ENCODE measurements at places on chromosomes 5 and 9.

DNA sequence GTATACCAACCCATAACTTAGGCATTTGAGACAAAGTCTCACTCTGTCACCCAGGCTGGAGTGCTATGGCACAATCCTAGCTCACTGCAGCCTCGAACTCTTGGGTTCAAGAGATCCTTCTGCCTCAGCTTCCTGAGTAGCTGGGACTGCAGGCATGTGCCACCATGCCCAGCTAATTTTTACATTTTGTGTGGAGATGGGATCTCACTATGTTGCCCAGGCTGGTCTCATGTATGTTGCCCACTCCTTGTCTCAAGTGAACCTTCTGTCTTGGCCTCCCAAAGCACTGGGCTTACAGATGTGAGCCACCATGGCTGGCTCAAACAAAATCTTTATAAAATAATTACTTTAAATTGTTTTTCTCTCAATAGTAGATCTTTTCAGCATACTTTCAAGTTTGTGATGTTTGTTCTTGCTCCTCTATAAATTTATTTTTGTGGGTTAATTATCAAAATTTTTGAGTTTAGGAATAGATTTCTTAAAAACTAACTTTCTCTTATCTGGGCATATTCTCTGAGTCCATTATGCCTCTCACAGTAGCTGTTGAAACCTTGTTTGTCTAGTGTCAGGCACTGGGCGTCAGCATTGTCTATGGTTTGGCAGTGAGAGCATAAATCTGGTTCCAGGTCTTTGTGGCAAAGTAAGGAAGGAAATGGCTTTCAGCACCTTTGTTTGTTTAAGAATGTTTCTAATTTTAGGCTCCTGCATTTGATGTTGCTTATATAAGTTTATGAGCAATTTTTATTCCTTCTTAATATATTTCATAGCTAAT is 38.7 kb downstream of the NLN start:
- peak; percentile 33 for DNase-seq

DNA sequence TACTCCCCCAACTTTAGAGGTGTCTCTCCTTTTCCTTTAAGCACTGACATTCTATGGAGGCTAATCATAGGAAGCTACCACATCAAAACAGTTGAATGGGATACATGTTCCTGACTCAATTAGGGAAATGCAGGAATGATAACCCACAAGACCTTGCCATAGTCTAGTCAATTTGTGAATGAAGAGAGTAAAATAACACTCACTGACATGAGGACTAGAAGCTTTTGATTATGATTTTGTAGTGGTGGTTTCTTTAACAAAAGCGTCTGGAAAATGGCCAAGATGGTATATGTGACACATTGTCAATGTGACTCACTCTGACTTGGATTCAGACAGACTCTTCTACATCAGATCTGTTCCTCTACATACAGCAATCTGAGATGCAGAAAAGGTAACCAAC is 13.7 kb upstream of the PRELID2 start:
- peak; percentile 50 for DNase-seq

- DNase-seq, result no peak
Observed at GRCh38 chr9:82367016-82367415, 378.4 kb downstream of the SPATA31D1 start.

GRCh38 chr9:127504887-127505251 is 53.6 kb downstream of the LRSAM1 start:
- no peak for DNase-seq

DNA sequence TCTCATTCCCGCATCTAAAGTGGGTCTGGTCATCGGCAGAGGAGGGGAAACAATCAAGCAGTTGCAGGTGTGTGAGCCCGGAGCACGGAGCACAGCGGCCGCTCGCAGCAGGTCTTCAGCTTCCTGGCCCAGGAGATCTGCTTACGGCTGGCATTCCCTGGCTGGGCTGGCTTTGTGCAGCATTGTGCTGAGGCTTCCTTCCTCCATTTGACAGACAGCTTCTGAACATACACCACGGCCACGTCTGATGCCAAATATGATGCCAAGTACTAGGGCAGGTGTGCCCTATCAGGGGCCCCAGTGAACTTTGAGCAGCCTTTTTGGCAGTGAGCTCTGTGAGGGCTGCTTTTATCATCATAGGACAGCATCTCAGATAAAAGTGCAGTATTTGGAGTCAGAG is 37.1 kb downstream of the FUBP3 start:
- DNase-seq, result no peak

DNA sequence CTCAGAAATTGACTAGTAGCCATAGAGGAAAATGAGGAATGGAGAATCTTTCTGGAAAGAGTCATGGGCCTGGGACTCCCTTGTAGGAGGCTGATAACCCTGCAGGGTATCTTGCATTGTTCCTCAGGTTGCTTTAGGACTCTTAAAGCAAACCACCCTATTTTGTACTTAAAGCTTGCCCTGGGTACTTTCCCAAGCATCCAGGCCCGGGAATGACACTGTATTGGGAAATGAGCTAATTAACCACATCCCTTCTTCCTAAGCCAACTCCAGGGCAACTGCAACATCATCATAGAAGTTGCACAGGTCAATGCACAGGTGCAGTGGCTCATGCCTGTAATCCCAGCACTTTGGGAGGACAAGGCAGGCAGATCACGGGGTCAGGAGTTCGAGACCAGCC is 55.9 kb downstream of the UGCG start:
- DNase-seq, result no peak

DNA sequence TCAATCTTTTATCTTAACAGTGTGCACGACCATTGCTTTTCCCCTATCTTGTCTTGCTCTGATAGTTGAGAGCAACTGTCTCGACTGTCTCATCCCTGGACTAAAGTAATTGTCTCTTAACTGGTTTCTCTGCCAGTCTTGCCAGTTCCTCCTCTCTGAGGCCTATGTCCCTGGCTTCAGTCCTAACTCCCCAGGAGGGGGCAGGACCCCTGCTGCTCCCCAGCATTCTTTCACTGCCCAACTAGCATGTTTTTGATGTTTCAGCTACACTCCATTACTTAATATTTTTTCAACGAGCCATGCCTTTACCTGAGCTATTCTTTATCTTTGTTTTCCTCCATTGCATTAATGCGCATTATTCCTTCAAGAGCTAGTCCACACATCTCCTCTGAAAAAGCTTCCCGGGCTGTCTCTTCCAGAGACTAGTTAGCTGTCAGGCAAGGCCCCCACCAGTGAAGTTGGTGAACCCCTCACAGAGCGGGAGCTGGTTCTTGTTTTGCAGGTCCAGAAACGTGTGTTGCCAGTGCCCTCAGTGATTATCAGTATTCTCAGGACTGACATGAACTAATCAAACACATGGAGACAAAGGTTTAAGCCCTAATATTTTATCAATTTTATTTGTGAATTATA is 291.7 kb upstream of the KCNN2 start:
- no peak for DNase-seq

GRCh38 chr5:127586811-127587210 is 62.1 kb upstream of the CTXN3 start:
- no peak for DNase-seq

GRCh38 chr9:86535406-86535915 is 181.3 kb upstream of the TUT7 start:
- DNase-seq, result no peak

DNA sequence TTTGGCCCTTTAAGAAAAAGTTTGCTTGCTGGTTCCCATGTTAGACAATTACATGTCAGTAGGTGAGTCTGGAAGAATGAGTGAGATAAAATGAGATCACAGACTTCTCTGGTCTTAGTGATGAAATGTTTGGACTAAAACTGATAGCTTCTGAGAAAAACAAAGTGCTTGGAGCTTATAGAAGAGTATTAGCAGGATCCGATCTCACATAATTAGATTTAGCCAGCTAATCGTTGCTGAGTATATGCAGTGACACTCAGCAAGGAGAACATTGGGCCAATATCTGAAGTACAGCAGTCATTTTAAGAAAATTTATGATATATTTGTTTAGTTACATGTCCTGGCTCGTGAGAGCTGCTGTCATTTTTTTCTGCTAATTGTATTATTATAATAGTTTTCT is 135.8 kb downstream of the SNCAIP start:
- no peak for DNase-seq

DNA sequence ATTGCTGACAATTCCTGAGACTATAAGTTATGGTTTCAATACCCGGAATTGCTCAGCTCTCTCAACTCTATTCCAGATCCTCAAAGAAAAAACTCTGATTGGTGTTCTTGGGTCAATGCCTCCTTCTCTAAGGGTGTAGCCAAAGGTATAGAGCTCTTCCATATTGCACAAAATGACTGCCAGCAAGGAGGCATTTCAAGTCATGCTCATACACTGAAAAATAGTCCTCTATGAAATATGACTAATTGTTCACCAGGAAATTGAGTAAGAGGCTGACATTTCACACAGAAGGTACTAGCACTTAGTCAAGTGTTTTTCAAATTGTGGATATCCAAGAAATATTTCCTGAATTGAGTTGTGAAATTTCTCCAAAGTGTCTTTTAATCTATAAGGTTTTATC is 111.1 kb upstream of the KLF9 start:
- DNase-seq, result no peak

DNA sequence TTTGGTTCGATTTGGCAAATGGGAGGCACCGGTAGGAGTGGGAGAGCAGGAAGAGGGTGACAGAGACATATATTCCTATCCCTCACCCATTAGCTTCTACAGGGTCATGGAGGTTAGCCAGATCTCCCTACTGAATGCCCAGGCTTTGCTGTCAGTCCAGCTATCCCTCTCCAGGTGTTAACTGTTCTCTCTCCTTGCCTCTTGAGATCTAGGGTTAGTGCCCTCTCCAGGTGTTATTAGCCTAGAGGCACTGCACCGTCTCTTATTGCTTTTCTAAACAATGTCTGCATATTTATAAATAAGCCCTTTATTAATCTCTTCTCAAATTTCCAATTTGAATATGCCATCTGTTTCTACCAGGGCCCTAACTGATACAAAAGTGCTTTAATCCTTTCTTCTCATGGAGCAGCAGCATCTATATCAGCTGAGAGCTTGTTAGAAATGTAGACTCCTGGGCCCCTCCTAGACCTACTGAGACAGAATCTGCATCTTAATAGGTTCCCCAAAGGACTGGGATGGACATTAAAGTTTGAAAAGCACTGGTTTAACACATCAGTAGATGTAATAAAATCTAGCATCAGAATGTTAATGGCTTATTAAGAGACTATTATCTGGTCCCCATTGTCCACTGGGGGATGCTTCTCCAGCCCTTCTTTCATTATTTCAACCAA is 322.5 kb upstream of the SLC24A2 start:
- DNase-seq, result no peak

DNA sequence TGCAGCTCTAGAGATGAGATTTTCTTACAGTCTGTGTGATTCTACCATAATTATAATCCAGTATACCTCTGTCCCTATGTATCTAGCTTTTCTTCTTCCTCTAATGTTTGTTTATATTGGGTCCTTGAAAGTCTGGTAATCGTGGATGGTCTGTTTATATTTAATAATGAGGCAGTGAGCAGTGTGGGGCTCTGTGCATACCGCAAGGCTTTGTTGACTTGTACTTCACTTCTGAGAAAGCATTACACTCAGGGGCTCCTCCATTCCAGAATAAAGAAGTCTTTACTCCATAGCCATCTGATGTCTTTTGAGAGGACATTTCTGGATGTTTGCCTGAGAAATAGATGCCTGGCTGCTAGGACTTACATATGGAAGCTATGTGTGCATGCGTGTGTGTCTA is 4.5 kb upstream of the MPDZ start:
- DNase-seq, result peak; percentile 38

DNA sequence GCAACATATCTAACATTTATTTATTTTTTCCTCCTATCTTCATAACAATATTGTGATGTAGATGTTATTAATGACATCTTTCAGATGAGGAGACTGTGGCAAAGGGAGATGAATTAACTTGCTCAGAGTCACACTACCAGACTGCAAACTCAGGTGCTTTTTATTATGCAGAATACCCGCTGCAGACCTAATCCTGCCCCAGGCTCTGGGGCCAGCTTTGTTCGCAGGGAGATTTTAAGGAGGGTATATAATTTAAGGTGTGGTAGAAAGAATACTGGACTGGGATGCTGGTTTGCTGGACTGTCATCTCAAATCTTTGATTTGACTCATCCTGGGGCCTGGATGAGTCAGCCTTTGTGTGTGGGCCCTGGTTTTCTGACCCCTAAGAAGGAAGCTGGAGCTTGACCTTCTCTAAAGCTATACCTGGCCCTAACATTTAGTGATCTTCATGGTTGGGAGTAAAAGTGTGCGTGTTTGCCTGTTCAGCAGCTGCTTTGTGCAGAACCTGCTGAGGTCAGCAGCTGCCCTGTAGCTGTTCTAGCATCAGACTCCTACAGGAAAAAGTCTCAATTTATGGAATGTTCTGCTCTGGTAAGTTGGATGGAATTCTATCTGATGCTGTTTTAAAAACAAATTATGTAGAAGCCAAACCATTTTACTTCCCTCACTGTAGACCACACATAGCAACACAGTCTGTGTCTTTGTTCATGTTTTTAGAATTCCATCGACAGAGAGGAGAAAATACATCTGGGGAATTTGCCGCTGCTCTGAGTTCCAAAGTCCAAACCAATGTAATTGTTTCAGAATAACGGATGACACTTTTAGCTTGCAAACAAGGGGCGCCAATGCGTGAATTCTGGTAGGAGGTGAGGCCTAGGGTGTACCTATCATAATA is 4.5 kb downstream of the SLC36A1 start:
- peak; percentile 75 for DNase-seq

- DNase-seq, result peak; percentile 76
Observed at GRCh38 chr5:173789031-173789920, 98.9 kb upstream of the CPEB4 start.

DNA sequence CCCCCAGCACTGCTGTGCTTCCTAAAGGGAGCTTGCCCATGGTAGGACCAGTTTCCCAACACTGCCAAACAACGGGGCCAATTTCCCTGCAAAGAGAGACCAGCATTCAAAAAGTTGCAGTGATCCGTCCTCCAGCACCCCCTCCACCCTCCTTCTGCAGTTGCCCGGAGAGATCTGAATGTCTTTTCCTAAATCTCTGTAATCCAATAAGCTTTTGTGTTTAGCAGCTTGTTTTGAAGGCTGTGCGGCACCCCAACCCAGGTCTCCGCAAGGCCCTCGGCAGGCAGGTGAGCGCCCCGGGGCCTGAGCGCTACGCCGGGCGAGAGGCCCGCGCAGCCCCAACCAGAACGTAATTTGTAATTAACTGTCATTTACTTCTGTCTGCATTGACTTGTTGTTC is 366.9 kb upstream of the IRX2 start:
- DNase-seq, result no peak

- no peak for DNase-seq
Observed at GRCh38 chr9:89212171-89212570, 33.6 kb upstream of the SHC3 start.

DNA sequence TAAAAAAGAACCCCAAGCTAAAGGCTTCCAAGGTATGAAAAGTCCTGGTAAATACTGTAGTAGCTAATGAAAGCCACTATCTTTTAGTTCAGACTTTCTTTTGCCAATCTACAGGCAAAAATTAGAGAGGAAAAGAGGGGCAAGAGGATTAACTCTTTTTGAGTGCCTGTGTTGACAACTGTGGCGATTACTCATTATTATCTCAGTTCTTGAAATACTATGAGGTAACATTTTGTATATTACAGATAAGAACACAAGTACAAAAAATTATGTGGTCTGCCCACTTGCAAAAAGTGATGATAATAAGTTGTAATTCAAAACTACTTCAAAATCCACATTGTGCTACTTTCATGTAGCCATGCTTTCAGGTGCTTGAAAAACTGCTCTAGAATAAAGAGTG is 144.0 kb downstream of the DTWD2 start:
- no peak for DNase-seq

Data from SJSA1 (cell line).